Cardiac muscle cell (in vitro differentiated cells and primary cell): ENCODE measurements at places on chromosomes 2 and 18.
A peak's percentile ranks its signal among the peaks of the same experiment; 100 is the strongest.

DNA sequence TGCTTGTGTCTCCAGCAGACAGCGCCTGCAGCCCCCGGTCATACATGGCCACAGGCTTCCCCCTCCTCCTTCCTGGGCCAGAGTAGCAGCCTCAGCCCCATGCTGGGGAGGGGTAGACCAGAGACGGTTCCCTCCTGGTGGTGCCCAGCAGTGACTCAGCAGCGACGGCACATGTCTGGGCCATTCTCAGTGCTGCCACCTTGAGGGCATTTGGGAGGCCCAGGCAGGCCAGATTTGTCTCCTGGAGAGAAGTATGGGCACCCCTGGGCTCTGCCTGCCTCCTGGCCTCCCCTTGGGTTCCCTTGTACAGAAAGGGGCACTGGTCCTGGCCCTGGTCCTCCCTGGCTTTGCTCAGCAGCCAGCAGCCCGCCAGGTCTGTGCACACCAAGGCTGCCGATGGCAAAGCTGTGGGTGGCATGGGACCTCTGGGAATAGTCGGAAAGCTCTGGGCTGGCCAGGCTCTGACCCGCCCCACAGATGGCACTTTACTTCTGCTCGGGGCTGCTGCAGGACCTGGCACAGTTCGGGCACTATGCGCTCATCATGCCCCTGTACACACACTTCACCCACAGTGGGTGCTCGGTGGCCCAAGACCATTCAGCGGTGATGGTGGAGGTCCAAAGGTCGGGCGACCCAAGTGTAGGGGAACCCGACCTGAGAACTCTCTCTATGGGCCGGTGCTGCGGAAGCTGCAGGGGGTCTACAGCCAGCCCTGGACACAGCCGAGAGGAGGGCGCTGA lies 11.4 kb upstream of the ALPI start:
- no peaks in the 10 kb centered on the region for H3K4me1 ChIP-seq
- no peaks in the 10 kb centered on the region for H3K36me3 ChIP-seq
- H3K27me3 ChIP-seq: no peaks in the 10 kb centered on the region
- H3K27ac ChIP-seq: no peak overlapping the region

DNA sequence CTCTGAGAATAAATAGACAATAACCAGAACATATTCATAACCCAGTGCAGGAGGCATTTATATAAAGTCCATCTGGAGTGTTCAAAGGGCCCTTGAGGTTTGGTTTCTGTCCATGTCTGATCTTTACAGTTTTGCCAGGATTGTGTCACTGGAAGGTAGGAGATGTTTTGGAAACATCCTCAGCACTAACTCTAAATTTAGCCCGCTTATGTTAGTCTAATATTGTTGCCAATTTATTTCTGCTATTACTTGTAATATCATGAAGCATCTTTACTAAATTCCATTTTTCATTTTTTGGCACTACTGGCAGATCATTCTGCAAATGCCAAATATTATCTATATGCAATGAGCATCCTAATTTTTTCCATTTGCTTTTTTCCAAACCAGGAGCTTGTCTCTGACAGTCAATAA lies 22.4 kb upstream of the REV1 start:
- H3K4me3 ChIP-seq: no peak overlapping the region
- H3K27me3 ChIP-seq: no peaks in the 10 kb centered on the region
- no peaks in the 10 kb centered on the region for H3K4me1 ChIP-seq

DNA sequence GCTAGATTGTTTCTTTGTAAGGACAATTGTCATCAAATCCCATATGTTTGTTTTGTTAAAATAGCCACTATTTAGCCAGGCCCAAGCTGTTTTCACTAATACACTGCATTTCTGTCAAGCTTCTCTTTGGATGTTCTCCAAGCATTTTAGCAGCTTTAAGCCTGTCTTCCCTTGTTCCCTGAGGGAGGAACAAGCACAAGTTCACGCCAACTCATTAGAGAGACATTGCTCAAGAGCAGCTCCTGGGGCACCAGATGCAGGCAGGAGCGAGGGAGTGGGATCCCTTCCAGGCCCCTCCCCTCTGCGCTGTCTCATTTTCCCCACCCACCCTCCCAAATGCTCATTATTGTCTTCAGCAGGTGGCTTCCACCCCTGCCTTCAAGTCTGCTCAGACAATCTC lies 32.6 kb upstream of the PPP3R1 start:
- H3K27me3 ChIP-seq: no peaks in the 10 kb centered on the region
- H3K4me1 ChIP-seq: peaks cover 4% of the 10 kb centered on the region
- no peak overlapping the region for H3K27ac ChIP-seq
- DNase-seq: peak; percentile 85
- H3K36me3 ChIP-seq: no peaks in the 10 kb centered on the region

GRCh38 chr2:237702441-237703391 lies 75.3 kb downstream of the LRRFIP1 start:
- peak overlapping the region; percentile 92 for H3K27ac ChIP-seq
- no peaks in the 10 kb centered on the region for H3K27me3 ChIP-seq
- H3K4me1 ChIP-seq: peaks cover 54% of the 10 kb centered on the region
- DNase-seq: peak; percentile 73

DNA sequence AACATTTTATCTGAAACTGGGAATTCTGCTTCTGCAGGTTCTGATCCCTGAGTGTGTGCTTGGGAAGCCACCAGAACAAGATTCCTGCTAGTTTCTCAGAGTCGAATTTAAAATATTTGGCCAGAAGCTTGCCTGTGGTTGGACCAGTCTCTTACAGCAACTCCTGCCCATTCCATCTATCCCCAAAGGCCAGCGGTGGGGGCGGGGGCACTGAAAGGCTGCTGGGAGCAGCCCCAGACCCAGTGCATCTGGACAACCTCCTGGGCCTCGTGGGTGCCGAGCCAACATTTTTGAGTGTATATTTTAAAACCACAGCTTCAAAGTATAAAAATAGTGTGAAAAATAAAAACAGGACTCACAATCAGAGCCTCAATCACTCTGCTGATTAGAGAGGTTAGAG lies 38.6 kb upstream of the ZFP36L2 start:
- DNase-seq: peak; percentile 24
- no peak overlapping the region for H3K4me3 ChIP-seq
- no peaks in the 10 kb centered on the region for H3K36me3 ChIP-seq
- peaks cover 47% of the 10 kb centered on the region for H3K4me1 ChIP-seq
- H3K27me3 ChIP-seq: no peaks in the 10 kb centered on the region

GRCh38 chr2:37892436-37893114 lies 32.5 kb upstream of the RMDN2 start:
- H3K27ac ChIP-seq: no peak overlapping the region
- H3K36me3 ChIP-seq: no peaks in the 10 kb centered on the region
- no peak overlapping the region for H3K4me3 ChIP-seq
- peaks cover 4% of the 10 kb centered on the region for H3K27me3 ChIP-seq

- H3K36me3 ChIP-seq: no peaks in the 10 kb centered on the region
- DNase-seq: no peak
Measured at GRCh38 chr2:121705390-121705789, 31.3 kb downstream of the NIFK start.

- H3K27me3 ChIP-seq: no peaks in the 10 kb centered on the region
- H3K36me3 ChIP-seq: no peaks in the 10 kb centered on the region
- no peak overlapping the region for H3K27ac ChIP-seq
- DNase-seq: no peak
- peaks cover 12% of the 10 kb centered on the region for H3K4me1 ChIP-seq
Measured at GRCh38 chr2:234488913-234489451, 7.9 kb downstream of the ARL4C start.

GRCh38 chr18:8450013-8450412 lies 159.2 kb upstream of the RAB12 start:
- H3K4me3 ChIP-seq: no peak overlapping the region
- DNase-seq: peak; percentile 11
- no peaks in the 10 kb centered on the region for H3K27me3 ChIP-seq
- H3K4me1 ChIP-seq: no peaks in the 10 kb centered on the region

GRCh38 chr18:5196253-5197031 lies 615 bp downstream of the AKAIN1 start:
- H3K4me1 ChIP-seq: no peaks in the 10 kb centered on the region
- no peaks in the 10 kb centered on the region for H3K36me3 ChIP-seq
- peaks cover 95% of the 10 kb centered on the region for H3K27me3 ChIP-seq
- peak; percentile 31 for DNase-seq
- no peak overlapping the region for H3K27ac ChIP-seq

GRCh38 chr2:62189196-62189595 lies 6.7 kb upstream of the B3GNT2 start:
- H3K36me3 ChIP-seq: no peaks in the 10 kb centered on the region
- H3K4me1 ChIP-seq: no peaks in the 10 kb centered on the region
- no peak overlapping the region for H3K27ac ChIP-seq
- no peaks in the 10 kb centered on the region for H3K27me3 ChIP-seq

DNA sequence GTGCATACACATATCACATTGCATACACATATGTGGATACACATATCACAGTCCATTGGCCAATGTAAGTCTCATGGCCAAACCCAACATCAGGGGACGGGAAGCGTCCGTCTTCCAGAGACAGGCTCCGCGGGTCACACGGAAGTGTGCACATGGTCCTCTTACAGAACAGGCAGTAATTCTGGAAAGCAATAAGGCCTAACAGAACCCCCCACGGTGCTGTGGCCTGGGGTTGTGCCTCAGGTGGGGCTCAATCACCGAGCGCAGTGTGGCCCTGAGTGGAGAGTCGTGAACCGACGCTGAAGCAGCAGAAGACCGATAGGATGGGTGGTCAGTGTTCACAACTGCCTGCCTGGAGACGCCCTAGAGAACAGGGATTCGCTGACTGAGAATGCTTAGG lies 857.3 kb downstream of the GALR1 start:
- no peaks in the 10 kb centered on the region for H3K4me1 ChIP-seq
- no peaks in the 10 kb centered on the region for H3K27me3 ChIP-seq
- no peaks in the 10 kb centered on the region for H3K36me3 ChIP-seq
- no peak overlapping the region for H3K4me3 ChIP-seq
- no peak for DNase-seq

DNA sequence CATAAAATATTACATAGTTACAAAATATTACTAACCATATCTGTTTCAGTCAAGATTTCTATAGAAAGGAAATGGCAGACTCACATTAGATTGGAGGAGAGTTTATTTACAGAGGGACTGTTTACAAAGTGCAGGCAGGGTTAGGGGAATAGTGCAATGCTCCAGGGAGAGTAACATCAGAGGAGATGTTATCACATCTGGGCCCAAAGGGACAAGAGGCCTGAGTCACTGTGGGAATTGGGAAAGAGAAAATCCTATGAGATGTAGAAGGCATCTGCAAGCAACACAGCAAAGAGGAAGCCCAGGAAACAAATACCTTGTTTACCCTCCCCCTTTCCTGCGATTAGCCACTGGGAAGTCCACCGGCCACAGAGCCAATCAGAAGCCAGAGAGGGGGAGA lies 227.3 kb upstream of the TANK start:
- no peaks in the 10 kb centered on the region for H3K27me3 ChIP-seq
- H3K4me3 ChIP-seq: no peak overlapping the region
- H3K4me1 ChIP-seq: peaks cover 4% of the 10 kb centered on the region

DNA sequence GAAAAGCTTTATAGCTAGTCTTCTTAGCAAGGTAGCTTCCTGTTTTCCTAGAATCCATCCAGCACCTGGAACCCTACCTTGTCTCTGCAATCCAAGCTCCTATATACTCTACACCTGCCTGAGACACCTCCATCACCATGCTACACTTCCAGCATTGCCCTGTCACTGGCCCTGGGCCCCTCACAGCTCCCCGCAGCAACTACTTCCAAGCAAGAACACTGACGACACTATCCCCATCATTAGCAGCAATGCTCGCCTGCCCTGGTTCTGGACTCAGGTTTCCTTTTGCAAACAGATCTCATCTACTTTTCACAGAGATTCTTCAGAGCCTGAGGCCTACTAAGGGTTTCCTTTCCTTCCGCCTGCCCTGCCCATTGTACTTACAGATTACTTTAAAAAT lies 121.1 kb downstream of the DTNB start:
- no peaks in the 10 kb centered on the region for H3K36me3 ChIP-seq
- no peak overlapping the region for H3K27ac ChIP-seq
- no peak for DNase-seq
- H3K4me1 ChIP-seq: peaks cover 10% of the 10 kb centered on the region
- H3K4me3 ChIP-seq: no peak overlapping the region

DNA sequence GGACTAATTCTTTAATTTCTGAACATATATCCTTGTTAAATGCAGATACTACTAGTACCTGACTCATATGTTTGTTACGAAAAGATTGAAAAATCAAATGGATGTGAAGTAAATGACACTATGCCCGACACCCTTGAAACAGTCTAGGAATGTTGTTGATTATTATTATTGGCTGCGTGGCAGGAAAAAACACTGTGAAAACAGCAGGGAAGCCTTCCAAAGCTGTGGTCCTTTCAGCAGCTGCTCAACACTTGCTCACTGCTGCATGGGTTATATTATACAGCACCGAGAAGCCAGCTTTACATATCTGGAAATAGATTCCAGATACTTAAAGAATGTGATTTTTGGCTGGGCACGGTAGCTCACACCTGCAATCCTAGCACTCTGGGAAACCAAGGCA lies 26.5 kb downstream of the CRYGD start:
- no peaks in the 10 kb centered on the region for H3K36me3 ChIP-seq
- H3K27me3 ChIP-seq: no peaks in the 10 kb centered on the region
- H3K4me1 ChIP-seq: no peaks in the 10 kb centered on the region
- DNase-seq: no peak
- H3K4me3 ChIP-seq: no peak overlapping the region
